Mammary epithelial cell (primary cell): ENCODE measurements at places on chromosomes 1 and 21.

DNA sequence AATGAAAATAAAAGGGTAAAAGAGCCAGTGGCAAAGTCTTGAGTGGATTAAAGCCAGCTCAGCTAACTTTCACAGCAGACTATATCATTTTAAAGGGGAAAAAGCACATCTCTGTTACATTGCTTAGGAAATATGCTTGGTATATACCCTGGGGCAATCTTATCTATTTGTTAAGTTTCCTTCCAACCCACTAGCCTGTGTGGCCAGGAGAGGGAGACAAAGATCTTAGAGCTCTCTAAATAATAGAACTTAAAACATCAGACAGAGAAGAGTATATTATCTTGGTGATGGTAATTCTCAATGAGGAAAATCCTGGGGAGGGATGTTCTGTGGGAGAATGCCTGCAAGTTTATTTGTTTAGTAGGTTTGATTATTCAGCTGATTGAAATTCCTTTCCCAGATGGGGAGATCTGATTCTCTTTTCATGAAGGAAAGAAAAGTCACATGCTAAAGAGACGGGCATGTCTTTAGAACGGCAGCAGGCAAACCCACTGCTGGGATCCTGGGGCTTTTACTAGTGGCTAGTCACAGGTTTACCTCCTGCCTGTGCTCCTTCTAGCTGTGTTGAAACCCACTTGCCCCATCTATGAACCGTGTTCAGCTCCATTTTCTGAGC is 3.6 kb downstream of the KCNE2 start:
- peak; percentile 72 for DNase-seq

GRCh38 chr1:167674156-167674555 is 44.1 kb downstream of the RCSD1 start:
- no peak for DNase-seq

- no peak for DNase-seq
Measured at GRCh38 chr1:205296154-205296553, 25.4 kb downstream of the NUAK2 start.

- no peak for DNase-seq
Measured at GRCh38 chr1:11541236-11541635, 62.3 kb downstream of the DISP3 start.

DNA sequence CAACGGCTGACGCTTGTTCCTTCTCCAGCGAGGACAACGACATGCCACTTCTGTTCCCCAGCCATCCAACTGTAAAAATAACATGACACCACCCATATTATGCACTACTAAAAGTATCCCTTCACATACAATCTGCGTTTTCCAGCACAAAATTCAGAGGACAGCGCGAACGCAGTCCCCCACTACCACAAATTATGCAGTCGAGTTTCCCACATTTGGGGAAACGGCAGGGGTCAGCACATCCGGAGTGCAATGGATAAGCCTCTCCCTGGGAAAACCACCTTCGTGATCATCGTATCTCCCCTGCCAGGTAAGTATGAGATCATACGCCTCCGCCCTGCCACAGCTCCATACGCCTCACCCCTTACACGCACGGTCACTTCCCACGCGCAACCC is 120.9 kb downstream of the PPIAL4G start:
- DNase-seq: peak; percentile 39

- DNase-seq: no peak
Measured at GRCh38 chr1:104238991-104239390, 489.3 kb downstream of the AMY1C start.
